Placental epithelial cell (primary cell): ENCODE measurements at places on chromosomes 7 and 10. TPM values are rescaled to one million over a fixed set of nuclear protein-coding genes. Genes with fewer than 3 reads are reported as not detected.

KBTBD2 gene
- total RNA-seq: 32.2 and 43.9 TPM in 2 replicates

CRHR2 gene
- total RNA-seq: not detected in 2 replicates

METTL27 gene
- total RNA-seq: 1.6 and 8.2 TPM in 2 replicates

ASAH2 gene
- total RNA-seq: 0.39 and 0.54 TPM in 2 replicates

OR2A5 gene
- not detected in 2 replicates for total RNA-seq

ALKBH4 gene
- total RNA-seq: 12.1 and 19.6 TPM in 2 replicates

ACTR3C gene
- 13.7 and 16.8 TPM in 2 replicates for total RNA-seq

GJD4 gene
- total RNA-seq: not detected in 2 replicates

PDE6C gene
- not detected in 2 replicates for total RNA-seq
